ENCODE measurements at places on chromosomes 1 and 21.

DNA sequence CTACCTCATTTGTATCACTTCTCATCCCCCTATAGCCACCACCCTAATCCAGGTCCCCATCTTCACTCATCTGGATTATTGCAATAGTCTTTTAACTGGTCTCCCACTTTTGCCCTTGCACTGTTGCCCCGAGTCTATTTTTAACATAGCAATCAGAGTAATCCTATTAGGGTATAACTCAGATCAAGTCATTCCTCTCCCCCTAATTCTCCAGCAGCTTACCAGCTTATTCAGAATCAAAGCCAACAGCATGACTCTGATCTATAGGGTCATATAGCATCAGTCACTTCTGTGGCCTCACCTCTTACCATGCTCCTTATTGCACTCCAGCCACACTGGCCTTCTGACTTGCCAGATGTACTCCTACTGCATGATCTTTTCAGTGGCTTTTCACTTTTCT, 140.7 kb downstream of the PAPPA2 start:
- no peak for DNase-seq

GRCh38 chr1:57192222-57192621, 226.4 kb upstream of the C8B start:
- no peak for DNase-seq

DNA sequence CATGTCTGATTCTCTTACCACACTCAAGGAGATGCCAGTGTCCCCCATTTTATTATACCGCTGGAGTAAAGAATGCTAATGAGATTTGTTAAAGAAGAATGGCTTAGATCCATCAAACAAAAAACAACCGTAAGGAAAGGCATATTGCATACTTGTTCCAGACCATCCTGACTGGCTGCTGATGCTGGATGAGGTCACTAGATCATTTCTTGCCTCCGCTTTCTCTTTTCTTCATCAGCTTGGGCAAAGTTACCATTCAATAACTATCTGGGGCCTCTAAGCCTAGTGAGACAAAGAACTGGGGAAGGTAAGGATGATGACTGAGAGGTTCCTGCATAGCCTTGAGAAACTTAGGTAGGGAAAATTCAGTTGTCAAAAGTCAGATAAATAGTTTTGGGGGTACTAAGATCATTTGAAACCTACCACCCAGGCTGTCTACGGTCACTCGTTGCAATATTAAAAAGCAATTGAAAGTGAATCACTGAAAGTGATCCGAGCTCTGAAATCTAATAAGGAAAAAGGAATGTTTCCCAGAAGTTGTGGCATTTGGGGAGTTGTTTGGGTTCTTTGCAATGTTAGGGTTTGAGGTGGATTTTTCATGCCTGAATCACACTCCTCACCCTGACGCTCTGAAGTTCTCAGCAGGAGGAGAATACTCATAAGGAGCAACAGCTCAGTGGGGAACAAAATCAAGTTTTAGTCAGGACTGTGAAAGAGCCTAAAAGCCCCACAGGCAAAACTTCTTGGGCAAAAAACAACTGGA, 176.8 kb downstream of the HHIPL2 start:
- no peak for DNase-seq

GRCh38 chr1:37477198-37477931, 3.0 kb downstream of the ZC3H12A start:
- DNase-seq = no peak

DNA sequence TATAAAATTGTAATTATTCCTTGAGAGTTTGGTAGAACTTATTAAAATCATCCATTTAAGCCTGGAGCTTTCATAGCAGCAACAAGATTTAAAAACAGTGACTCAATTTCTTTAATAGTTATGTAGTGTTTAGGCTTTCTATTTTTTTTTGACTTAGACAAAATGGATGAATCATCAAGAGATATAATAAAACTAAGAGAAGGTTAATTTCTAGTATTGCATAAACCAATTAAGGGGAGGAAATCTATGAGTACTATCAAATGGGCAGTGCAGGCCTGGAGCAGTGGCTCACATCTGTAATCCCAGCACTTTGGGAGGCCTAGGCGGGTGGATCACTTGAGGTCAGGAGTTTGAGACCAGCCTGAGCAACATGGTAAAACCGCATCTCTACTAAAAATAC, 416.3 kb upstream of the USP24 start:
- DNase-seq = no peak

GRCh38 chr1:178688244-178688643, 36.8 kb upstream of the RALGPS2 start:
- no peak for DNase-seq

DNA sequence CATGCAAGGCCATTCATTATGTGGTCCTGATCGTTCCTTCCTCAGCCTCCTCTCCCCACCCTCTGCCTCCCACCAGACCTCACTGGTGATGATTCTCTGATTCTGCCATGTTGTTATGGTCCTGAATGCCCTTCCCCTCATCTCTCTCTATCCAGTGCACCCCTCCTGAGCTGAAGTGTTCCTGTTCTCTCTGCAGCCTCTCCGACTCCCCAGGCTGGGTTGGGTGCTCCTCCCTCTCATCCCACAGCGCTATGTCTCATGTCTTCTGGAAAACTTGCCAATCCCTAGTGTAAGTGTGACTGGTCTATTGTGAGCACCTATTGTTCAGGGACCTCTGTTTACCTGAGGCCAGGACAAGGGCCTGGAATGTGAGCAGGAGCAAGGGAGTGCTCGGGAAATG, 11.1 kb upstream of the PEF1 start:
- no peak for DNase-seq

DNA sequence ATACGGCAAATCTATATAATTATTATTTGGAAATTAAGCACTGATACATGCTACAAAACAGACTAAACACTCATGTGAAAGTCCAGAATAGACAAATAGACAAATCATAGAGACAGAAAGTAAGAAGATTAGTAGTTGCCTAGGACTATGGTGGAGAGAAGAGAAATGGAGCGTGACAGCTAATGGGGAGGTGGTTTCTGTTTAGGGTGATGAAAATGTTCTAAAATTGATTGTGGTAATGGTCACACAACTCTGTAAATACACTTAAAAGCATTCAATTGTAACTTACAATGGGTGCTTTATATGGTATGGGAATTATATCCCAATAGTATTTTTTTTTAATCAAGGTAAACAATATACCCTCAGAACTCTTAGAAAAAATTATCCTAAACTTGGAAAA, 20.4 kb upstream of the ITLN2 start:
- no peak for DNase-seq

DNA sequence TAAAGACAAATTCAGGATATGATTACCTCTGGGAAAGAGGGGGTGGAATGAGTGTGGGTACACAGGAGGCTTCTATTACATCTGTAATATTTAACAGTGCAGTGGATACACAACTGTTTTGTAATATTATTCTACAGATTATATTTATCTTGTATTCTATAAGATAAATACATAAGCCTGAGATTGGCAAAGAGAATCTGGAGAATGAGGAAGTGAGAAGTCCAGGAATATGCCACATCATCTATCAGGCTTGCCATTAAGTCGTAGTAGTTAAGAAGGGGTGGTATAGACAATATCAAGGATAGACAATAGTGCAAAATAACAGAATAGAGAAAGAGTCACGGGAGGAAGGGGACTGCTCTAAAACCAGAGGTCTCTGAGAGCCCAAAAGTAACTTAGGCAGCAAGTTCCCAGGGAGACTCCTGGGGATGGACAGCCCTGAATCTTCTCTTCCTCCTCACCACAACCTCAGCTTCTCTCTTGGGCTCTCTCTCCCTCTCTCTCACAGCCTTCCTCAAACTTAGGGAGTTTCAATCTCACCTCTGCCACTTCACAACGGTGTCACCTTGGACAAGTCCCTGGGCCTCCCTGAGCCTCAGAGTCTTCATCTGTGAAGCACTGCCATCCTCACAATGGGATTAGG, 14.0 kb upstream of the PTAFR start:
- no peak for DNase-seq

GRCh38 chr1:206792939-206793607, 20.8 kb upstream of the IL10 start:
- DNase-seq = no peak

DNA sequence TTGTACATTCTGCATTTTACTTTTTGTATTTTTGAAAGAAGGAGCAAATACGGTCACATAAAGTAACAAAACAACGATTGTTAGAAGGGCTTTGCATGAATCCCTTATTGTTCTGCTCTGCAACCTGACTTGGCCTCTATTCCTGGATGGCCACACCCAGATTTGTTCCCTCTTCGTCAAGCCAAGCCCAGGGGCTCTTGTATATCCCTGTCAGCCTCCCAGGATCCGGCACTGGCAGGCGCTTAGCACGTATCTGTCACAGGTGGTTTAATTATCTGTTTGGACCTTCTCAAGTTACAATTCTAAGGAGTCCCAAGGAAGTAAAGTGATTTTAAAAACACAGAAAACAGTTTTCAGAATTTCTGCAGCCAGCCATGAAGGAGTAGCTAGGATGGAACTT, 28.0 kb downstream of the CRYAA start:
- DNase-seq = no peak

- peak; percentile 16 for DNase-seq
These were observed 554 bp downstream of the EVA1C start for GRCh38 chr21:32413015-32413504.

DNA sequence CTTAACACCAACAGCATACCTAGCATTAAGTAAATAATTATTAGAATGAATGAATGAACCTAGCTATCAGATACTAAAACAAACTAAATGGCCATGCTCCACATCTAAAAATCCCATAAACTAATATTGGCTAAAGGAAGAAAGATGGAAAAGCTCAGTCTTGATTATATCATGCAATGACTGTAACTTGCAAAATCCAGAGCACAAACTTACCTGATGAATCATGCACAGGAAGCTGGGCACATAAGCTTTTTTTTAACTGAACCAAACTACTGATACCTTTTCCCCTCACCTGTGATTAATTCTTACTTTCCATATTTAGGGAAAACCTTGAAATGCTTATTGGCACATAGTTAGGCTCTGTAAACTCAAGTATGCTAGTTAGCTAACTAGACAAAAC, 70.2 kb downstream of the KIF14 start:
- DNase-seq = no peak

DNA sequence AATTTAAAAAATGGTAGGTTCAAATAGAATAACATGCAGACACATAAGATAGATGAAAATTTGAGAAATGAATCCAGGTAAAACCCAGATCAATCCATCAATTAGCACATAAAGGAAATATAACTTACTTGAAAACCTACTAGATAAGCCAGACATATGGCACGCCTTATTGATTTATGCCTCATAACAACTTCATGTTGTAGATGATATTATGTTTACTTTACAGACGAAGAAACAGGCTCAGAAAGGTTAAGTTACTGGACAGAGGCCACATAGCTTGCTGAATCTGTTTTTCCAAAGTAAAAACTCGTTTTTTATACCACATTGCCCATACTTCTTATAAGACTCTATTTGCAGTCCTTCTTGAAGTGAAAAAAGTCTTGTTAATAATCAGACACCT, 22.1 kb upstream of the NCF2 start:
- no peak for DNase-seq

- no peak for DNase-seq
These were observed 190.5 kb downstream of the APP start for GRCh38 chr21:25979845-25980616.

DNA sequence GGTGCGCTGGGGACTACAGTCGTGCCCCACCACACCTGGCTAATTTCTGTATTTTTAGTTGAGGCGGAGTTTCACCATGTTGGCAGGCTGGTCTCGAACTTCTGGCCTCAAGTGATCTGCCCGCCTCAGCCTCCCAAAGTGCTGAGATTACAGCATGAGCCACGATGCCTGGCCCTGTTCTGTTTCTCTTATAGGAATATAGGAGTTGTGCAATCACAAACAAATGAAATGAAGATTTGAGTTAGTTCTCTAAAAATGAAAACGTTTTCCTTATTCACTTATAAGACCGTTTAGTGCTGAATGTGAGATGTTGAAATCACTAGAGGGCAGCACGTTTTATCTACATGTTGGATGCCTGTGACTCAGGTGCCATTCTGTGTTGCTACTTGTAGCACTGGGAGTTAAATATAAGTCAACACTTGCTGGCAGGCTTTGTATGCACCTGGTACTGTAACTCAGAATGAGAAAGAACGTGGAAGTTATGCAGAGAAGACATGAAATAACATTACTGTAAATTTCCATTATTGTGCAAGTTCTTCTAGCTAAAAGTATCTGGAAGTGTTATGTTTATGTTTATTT, 45.8 kb downstream of the MIGA1 start:
- DNase-seq = no peak

GRCh38 chr1:221098471-221099405, 219.5 kb downstream of the HLX start:
- DNase-seq = no peak

DNA sequence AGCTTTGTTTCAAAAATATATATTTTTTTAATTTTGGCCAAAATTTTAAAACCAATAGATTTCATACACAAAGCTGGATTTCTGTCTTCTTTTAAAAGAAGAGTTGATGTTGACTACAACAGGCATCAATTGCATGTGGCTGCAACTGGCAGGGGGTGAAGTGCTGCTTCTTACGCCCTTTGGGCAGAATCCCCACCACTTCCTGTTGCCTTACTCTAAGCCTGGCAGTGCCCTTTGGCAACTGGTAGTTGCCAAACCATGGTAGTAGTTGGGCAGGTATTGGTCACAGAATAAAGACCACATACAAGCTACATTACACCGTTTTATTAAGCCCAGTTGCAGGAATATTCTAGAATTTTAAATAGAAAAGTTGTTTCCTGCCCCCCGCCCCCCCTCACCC, 17.0 kb downstream of the LAMC2 start:
- DNase-seq = no peak

DNA sequence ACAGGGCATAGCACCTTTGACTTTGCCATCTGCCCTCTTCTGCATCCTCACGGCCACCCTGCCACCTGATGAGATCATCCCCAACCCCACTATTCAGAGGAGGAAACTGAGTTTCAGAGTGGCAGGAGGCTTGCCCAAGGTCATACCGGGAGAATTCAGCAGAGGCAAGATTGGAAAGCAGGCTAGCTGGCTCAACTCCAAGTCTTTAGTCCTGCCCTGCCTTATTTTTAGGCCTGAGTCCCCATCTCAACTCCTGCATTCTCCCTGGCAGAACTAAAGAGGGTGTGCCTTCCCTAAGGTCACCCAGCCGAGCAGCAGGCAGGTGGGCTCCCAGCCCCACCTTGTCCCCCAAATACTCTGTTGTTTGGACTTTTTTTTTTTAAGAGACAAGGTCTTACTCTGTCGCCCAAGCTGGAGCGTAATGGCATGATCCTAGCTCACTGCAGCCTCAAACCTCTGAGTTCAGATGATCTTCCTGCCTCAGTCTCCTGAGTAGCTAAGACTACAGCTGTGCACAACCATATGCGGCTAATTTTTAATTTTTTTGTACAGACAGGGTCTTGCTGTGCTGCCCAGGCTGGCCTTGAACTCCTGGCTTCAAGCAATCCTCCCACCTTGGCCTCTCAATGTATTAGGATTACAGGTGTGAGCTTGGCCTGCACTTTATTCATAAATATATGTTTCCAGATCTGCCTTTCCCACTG, 13.8 kb upstream of the FGR start:
- DNase-seq = no peak

- DNase-seq = no peak
These were observed 19.5 kb upstream of the COL6A2 start for GRCh38 chr21:46078322-46078977.

DNA sequence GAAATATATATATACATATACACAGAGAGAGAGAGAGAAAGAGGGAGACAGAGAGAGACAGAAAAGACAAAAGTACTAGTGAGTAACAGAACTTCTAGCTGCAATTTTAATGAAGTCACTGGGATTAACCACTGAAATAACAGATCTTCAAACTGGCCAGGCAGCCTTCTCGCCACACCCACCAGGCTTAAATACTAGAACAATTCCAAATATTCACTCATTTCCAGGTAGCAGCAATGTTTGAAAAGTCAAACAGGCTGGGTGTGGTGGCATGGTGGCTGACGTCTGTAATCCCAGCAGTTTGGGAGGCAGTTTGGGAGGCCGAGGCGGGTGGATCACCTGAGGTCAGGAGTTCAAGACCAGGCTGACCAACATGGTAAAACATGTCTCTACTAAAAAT, 5.2 kb downstream of the PRDX1 start:
- DNase-seq = no peak

Data from midbrain (tissue), 1 donor.